Left renal cortex interstitium (tissue), 4 donors: ENCODE measurements at places on chromosomes 1 and 21. TPM values are rescaled to one million over a fixed set of nuclear protein-coding genes. Genes with fewer than 3 reads are reported as not detected.

DNA sequence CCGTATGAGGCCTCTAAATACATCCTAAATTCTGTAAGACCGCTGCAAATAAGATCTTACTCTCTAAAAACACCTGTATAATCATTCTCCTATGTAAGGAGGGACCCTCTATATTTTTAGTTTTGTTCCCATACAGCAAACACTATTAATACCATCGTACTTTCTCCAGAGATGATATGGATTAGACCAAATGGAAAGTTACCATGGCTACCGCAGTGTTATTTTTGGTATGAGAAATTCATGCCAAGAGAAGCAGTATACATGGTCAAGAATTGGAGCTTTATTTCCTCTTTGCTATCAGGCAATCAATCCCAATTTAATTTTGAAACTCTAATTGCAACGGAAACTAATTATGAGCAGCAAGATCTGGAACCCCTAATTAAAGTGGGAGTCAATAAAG lies 70.0 kb downstream of the BCAR3 start:
- no peak for DNase-seq

GRCh38 chr1:79398501-79398900 lies 392.0 kb upstream of the ADGRL4 start:
- DNase-seq = no peak

GOLT1A gene
- 4.2 TPM for polyA plus RNA-seq

- DNase-seq = no peak
Observed at GRCh38 chr1:106344494-106344893, 712.0 kb upstream of the PRMT6 start.

BLACAT1 gene
- polyA plus RNA-seq = 4.1 TPM

DNA sequence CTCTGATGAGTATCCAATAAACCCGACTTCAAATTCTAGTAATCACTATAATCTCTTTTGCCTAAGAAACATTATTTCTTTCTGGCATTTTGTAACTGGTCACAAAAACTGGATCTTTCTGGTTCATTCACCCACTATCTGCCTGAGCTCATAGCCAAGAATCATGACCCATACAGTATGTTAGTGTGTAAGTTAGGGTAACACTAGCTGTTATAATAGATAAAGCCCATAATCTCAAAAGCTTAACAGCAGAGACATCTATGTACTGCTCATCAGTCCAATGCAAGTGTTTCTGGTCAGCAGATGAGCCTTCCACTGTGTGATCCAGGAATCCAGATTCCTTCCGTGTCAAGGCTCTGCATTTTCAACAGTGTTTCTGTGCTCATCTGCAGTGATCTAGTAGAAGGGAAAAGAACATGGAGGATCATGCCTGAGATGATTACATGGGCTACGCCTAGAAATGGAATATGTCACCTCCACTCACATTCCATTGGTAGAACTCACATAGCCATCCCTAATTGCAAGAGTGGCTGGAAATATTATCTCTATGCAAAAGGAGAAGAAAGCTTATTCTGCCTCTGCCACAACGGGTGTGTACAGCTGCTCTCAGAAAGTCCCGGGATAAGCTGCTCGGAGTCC lies 27.7 kb downstream of the RRAGC start:
- no peak for DNase-seq

MEF2D gene
- polyA plus RNA-seq = 24.1 TPM

- DNase-seq = no peak
Observed at GRCh38 chr1:81873946-81874345, 73.2 kb downstream of the ADGRL2 start.

DNA sequence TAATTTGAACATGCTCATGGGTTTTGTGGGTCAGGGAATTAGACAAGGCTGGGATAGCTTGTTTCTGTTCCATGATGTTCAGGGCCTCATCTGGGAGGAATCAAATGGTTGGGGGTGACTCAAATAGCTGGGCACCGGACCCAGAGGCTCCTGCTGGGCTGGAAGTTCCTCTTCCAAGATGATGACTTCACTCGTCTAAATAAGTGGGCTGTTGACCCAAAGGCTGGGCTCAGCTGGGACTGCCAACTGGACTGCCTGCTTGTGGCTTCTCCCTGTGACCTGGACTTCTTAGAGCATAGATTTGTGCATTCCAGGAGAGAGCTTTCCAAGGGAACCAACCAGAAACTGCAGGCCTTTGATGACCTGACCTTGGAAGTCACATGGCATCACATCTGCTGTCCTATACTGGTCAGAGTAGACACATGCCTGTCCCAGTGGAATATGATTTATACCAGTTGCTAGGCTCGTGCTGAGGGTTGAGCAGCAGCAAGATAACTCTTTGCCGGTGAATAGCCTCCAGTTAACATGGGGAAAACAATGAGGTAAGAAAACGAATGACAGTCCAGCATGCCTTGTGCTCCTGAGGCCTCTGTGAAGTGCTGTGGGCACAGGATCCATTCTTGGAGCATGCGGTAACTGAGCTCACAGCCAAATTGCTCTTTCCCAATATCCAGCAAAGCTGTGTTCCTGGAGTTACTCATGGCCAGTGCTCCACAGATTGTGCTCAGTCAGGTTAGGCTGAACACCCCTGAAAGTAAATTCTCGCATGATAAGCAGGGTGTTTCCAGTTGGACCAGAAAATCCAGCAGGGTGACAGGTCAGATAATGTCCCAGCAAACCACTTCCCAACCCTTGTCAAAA lies 272.9 kb upstream of the TMEM51 start:
- no peak for DNase-seq

ZNF683 gene
- not detected for polyA plus RNA-seq

DNA sequence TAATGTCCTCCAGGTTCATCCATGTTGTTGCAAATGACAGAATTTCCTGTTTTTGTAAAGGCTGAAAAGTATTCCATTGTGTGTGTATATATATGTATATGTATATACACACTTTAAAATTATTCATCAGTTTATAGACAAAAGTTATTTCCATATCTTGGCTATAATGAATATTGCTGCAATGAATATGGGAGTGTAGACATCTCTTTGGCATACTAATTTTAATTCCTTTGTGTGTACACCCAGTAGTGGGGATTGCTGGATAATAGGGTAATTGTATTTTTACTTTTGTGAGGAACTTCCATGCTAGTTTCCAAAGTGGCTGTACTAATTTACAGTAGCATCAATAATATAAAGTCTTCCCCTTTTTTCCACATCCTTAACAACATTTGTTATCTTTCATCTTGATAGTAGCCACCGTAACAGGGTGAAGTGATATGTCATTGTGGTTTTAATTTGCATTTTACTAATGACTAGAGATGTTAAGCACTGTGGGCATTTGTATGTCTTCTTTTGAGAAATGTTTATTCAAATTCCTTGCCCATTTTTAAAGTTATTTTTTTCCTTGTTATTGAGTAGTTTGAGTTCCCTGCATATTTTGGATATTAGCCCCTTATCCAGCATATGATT lies 243.0 kb downstream of the PDE4B start:
- no peak for DNase-seq

ANKRD45 gene
- 5.0 TPM for polyA plus RNA-seq

DNA sequence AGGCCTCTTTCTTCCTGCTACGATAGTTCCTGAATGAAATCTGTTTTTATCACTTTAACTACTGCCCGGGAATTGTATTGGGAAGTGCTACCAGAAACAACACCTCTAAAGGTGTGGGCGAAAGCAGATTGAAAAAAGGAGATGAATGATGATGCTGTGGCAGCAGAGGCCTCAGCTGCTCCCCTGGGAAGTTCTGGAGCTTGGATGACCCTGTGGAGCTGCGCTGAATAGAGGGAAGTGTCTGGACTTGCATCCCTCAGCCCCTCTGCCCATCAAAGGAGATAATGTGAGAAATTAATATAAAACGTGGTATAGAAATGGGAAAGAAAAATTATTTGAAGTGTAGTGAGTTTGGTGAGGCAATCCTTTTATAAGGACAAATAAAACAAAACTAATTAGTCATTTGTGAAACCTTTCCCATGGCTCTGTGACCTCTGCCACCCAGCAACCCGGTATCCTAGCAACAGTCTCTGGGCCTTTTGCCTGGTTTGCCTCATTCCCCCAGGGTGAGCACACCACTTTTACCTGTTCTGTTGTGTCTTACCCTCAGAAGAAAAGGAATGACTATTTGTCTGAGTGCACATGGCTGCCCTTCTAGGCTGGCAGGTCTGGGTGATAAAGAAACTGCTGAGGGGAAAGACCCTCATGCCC lies 21.3 kb downstream of the OVAAL start:
- no peak for DNase-seq

IGSF5 gene
- polyA plus RNA-seq = 1.3 TPM

CLDN14 gene
- polyA plus RNA-seq = 5.2 TPM

SPATA21 gene
- not detected for polyA plus RNA-seq

F3 gene
- 39.9 TPM for polyA plus RNA-seq

GRCh38 chr21:29258626-29259338 lies 39.9 kb upstream of the BACH1 start:
- DNase-seq = no peak

GRCh38 chr1:116826818-116827606 lies 72.8 kb downstream of the CD2 start:
- no peak for DNase-seq

GRCh38 chr1:114353262-114353661 lies 157.7 kb downstream of the TRIM33 start:
- DNase-seq = no peak

FHAD1 gene
- polyA plus RNA-seq = 5.2 TPM

- no peak for DNase-seq
Observed at GRCh38 chr1:245687152-245687635, 532.4 kb downstream of the KIF26B start.

GRCh38 chr1:202017749-202018467 lies 7.5 kb downstream of the ELF3 start:
- DNase-seq = no peak

- DNase-seq = no peak
Observed at GRCh38 chr1:236124965-236125364, 17.4 kb upstream of the GPR137B start.

MYBPH gene
- polyA plus RNA-seq = 0.29 TPM

SPRR1B gene
- polyA plus RNA-seq = not detected

ERICH3 gene
- polyA plus RNA-seq = 0.27 TPM

GRCh38 chr1:90204023-90204590 lies 209.2 kb downstream of the ZNF326 start:
- no peak for DNase-seq
